ENCODE measurements at places on chromosomes 16 and 17.

- no peak for DNase-seq
These were observed 69.7 kb upstream of the CHMP6 start for GRCh38 chr17:80921741-80922579.

DNA sequence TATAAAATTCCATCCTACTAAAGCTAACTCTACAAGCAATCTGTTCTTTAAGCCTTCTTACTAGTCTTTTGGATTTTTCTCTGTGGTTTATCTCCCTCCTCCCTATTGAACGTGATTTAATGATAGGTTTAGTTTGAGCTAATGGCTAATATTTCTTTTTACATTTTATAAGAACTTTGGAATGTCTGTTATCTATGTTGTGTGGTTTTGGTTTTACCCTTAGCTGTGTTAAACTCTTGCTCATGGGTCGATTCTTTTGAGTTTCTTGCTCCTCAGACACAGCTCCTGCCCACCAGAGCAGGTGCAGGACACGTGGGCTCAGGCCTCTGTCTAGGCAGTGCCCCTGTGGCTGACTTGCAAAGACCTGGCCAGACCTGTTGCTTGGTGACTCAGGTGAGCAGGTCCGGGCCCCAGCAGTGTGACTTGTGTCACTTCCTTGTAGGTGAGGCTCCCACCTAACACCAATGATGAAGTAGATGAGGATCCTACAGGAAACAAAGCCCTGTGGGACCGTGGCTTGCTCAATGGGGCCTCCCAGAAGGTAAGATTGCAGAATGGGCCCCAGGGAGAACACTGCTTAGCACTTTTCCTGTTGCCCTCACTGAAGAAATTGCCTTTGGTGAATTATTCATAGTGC lies 45.1 kb downstream of the SF3B3 start:
- no peak for DNase-seq

GRCh38 chr17:12917399-12917798 lies 100.4 kb downstream of the ELAC2 start:
- no peak for DNase-seq

- DNase-seq, result no peak
These were observed 133.1 kb downstream of the ANKRD11 start for GRCh38 chr16:89357055-89357816.

- DNase-seq, result no peak
These were observed 391.6 kb upstream of the ASIC2 start for GRCh38 chr17:33684735-33685134.

Measured in HEK293T (cell line).